SIG-M5 (cell line): ENCODE measurements at places on chromosomes 6 and 20.
A peak's percentile ranks its signal among the peaks of the same experiment; 100 is the strongest.

DNA sequence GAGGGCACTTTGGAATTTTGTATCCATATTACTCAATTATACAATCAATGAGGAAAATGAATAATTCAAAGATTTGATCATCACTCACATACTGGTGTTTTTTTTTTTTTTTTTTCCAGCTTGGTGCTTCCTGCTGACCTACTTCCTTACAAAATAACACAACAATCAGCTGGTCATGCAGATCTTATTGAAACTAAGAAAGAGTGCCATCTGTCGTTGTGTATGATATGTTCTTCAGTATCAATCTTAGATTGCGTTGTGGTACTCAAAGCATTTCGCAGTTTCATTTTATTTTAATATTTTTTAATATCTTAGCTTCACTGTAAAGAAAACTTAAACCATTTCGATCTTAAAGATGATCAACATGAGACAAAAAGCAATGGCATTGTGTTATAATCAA is 155.6 kb downstream of the OGFRL1 start:
- DNase-seq, result no peak

DNA sequence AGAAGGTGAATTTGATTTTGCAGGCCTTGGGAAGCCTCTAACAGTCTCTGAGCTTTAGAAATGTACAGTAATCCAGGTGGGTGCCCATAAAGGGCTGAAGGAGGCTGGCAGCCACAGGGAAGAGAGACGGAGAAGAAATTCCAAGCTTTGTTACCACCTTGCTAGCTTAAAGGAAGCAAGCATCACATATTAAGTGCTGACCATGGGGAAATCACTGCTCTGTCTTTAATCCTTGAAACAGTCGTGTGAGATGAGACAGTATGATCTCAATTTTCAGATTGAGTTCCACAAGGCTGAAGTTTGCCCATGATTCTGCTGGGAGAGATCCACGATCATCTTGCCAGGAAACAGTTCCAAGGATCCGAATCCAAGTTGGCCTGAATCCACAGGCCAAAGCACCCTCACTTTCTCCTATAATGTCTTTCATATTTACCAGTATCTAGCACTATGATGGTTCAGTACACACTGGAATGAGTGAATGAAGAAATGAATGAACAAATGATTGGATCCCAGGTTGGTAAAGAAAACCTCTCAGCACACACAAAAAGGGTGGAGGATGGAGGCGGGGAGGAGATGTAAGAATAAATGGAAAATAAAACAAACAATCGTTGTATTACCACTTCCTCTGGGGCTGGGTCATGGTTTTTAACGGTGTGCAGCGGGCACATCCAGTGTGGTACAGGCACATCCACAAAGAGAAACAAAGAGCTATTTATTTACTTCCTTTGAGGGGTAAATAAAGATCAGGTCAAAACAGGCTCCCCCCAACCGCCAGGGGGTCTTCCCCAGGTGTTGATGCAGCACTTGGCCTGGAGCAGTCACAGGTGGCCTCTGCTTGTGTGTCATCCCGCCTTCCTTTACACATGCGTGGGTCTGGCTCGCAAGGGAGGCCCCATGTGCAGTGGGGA is 28.2 kb upstream of the TAF8 start:
- DNase-seq, result no peak

DNA sequence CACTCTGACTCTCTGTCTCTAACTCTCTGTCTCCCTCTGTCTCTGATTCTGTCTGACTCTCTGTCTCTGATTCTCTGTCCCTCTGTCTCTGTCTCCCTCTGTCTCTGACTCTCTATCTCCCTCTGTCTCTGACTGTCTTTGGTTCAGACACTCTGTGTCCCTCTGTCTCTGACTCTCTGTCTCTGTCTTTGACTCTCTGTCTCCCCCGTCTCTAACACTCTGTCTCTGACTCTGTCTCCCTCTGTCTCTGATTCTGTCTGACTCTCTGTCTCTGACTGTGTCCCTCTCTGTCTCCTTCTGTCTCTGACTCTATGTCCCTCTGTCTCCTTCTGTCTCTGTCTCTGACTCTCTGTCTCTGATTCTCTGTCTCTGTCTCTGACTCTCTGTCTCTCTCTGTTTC is 21.7 kb upstream of the NOL4L start:
- DNase-seq, result no peak

GRCh38 chr6:142013875-142014495 is 118.7 kb upstream of the GJE1 start:
- no peak for DNase-seq

- DNase-seq, result no peak
These were observed 1.5 kb downstream of the APCDD1L start for GRCh38 chr20:58513580-58514285.

- no peak for DNase-seq
These were observed 65.1 kb upstream of the STX16 start for GRCh38 chr20:58585753-58586540.

GRCh38 chr6:42292004-42292740 is 74.5 kb upstream of the MRPS10 start:
- no peak for DNase-seq

DNA sequence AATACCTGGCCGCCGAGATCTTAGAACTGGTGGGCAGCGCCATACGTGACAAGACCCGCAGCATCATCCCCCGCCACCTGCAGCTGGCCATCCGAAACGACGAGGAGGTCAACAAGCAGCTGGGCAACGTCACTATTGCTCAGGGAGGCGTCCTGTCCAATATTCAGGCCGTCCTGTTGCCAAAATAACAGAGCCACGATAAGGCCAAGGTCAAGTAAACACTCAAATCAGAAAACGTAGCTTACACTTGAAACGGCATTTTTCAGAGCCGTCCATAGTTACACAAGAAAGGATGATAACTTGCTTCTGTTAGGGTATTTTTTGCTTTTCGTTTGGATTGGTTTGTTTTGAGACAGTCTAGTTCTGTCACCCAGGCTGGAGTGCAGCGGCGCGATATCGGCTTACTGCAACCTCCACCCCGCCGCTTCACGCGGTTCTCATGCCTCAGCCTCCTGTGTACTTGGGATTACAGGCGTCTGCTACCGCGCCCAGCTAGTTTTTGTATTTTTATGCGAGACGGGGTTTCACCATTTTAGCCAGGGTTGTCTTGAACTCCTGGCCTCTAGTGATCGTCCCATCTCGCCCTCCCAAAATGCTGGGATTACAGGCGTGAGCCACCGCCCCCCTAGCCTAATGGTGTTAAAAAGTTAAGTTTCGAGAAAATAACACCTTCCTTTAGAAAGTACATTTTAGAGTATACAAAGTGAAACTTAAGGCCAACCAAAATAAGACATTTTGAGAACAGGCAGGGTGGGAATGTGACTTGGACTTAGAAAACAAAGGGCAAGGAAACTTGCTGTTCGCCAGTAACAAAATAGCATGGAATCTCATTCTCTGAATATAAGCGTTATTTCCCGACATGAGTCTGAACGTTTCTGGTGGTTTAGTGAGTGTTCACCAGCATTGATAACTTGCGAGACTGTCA is 42.8 kb upstream of the HFE start:
- no peak for DNase-seq

- DNase-seq, result no peak
These were observed 288.0 kb downstream of the ADGB start for GRCh38 chr6:146886587-146887446.

DNA sequence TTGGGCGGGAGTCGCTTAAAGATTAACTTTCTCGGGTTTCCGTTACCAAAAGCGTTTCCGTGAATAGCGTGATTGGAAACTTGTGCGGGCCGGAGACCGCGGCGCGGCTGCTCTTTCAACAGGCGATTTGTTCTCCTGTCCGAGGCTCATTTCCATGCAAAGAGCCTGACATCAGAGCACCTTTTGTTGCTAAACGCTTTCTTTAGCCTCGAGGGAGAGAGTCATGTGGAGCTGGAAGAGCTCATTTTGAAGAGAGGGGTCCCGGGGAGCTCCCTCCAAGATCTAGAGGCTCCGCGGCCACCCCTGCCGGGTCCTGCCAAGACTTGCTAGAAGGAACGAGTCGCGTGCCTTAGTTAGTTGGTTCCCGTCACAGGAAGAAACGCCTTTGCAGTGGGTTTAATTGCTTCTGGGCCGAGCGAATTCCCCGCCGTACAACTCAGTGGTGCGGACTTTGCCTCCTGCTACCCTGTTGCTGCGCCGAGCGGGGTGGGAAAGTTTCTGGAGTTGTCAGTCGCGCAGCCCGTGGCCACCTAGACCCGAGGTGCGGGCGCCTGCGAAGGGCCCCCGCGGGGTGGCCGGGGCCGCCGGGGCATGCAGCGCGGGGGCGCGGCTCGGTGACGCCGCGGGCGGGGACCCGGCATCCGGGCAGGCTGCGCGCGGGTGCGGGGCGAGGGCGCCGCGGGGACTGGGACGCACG is at the start of gene SASH1:
Gene SASH1, plus strand, starts transcription at position 489 of the 697 bp plus-strand sequence. CDS start 230 bp downstream, outside the sequence.
- DNase-seq, result peak; percentile 59

GRCh38 chr6:7777074-7777473 is 51.2 kb downstream of the BMP6 start:
- no peak for DNase-seq

GRCh38 chr6:111483736-111484632 is 966 bp upstream of the REV3L start:
- peak; percentile 63 for DNase-seq

GRCh38 chr6:24856901-24857670 is 58.4 kb upstream of the ARMH2 start:
- no peak for DNase-seq

- DNase-seq, result no peak
These were observed 1.5 kb downstream of the COL12A1 start for GRCh38 chr6:75204217-75204958.
